ENCODE measurements at places on chromosomes 4 and X. TPM values are rescaled to one million over a fixed set of nuclear protein-coding genes. Genes with fewer than 3 reads are reported as not detected.

Gene SOWAHD
- total RNA-seq = 0.30 TPM

Gene MAPK10
- 4.0 TPM for total RNA-seq

Gene SH2D1A
- not detected for total RNA-seq

Gene FRYL
- 13.2 TPM for total RNA-seq

Gene SORBS2
- total RNA-seq = 1.3 TPM

Gene NPNT
- total RNA-seq = not detected
